ENCODE measurements at places on chromosomes 2 and 18. TPM values are rescaled to one million over a fixed set of nuclear protein-coding genes. Genes with fewer than 3 reads are reported as not detected.

C2orf78 gene
- total RNA-seq, result not detected

CDK15 gene
- total RNA-seq, result 6.6 TPM

IL1F10 gene
- not detected for total RNA-seq

ZSCAN30 gene
- total RNA-seq, result 15.1 TPM

RAB6C gene
- not detected for total RNA-seq

MC4R gene
- not detected for total RNA-seq

CSRNP3 gene
- total RNA-seq, result 0.57 TPM

STAMBP gene
- 21.5 TPM for total RNA-seq
